Fibroblast of pulmonary artery (primary cell): ENCODE measurements at places on chromosomes 3 and 15.
A peak's percentile ranks its signal among the peaks of the same experiment; 100 is the strongest.

DNA sequence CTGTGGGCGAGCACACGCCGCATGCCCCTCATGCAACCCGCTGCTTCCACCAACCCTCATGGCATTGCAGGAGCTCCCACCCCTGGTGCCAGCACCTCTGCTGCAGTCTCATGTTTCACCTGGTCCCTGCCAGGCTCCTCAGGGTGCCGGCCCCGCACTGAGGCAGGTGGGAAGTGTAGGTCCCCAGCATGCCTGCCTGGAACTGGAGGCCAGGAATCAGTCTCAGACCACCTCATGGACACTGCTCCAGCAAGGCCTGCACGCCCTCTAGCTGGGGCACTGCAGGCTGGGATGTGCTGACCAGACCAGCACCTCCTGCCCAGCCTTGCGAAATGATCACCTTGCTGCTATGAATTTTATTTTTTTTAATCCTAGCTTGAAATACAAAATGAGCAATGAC is 39.1 kb downstream of the OCA2 start:
- DNase-seq: no peak

GRCh38 chr3:62095756-62096155 is 277.6 kb downstream of the FEZF2 start:
- no peak for DNase-seq

DNA sequence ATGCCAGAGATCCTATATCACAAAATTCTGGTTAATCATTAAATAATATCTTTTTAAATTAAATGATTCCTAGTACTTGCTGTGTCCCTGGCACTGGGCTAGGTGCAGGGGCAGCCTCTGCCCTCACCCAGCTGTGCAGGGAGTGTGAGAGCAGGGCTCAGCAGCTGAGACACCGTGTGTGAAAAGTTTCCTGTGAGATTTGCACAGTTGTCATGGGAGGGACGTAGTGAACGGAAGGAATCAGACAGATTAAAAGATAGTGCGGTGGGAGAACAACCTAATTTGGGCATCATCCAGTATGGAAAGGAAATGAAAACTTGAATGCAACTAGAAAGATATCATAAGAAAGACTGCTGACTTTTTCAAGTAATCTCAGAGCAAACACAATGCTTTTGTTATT is 204.1 kb downstream of the SSR3 start:
- DNase-seq: no peak

- DNase-seq: no peak
Observed at GRCh38 chr15:41564960-41565502, 6.0 kb downstream of the TYRO3 start.

DNA sequence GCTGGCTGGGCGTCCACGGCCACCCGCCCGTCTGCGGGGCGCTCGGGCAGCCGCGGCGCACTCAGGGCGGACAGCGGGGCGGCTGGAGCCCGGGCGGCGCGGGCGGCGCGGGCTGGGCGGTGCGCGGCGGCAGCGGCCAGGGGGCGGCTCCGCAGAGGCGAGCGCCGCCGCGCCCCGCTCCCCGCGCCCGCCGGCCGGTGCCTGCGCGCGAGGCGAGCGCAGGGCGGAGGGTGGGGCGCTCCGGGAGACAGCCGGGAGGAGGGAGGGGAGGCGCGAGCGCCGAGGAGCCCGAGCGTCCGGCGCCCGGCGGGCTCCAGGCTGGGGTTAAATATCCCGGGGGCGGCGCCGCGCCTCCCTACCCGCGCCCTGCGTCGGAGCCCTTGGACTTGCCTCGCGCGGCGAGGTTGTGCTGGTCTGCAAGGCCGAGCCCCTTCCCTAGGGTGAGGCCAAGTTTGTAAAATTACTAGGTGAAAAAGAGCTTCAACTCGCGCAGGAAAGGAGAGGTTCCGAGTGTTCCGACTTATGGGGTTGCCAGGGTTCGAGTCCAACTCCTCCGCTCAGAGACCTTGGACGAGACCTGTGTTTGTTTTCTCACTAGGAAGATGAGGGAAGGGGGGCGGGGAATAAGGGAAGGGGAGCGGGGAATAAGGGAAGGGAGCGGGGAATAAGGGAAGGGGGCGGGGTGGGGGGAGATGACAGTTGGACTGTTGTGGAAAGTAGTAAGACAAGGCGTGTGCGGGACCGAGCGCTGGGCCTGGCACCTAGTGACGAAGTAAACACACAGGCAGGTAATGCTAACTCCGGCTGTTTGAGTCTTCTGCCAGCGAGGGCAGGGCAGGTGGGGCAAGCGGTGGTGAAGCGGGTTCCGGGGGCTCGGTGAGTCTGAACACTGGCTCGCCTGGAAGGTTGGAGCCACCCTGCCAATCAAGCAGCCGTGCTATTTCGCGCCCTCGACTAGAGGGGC is at the start of gene TNFAIP8L3:
TSS of gene TNFAIP8L3 (minus strand) at position 301 of the 964 bp plus-strand sequence. CDS start 311 bp downstream, outside the sequence.
- DNase-seq: peak; percentile 56

GRCh38 chr3:28601291-28601690 is 252.7 kb upstream of the AZI2 start:
- DNase-seq: no peak

DNA sequence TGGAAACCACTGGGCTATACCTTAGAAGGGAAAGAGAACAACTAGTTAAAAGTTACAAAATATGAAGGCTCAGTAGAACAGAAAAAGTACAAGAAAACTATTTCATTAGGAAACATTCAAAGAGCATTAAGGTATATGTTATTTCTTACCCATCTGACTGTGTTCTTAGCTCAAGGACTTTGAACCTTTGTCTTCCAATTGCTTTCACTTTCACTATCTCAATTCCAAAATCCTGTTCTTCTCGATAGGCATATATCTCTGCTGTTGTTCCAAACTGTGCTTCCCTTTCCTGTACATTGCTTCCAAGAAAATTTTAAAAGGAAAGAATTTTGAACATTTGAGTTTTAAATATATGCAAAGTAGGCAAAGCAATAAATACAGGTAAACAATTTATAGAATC is 6.9 kb downstream of the CRBN start:
- no peak for DNase-seq

DNA sequence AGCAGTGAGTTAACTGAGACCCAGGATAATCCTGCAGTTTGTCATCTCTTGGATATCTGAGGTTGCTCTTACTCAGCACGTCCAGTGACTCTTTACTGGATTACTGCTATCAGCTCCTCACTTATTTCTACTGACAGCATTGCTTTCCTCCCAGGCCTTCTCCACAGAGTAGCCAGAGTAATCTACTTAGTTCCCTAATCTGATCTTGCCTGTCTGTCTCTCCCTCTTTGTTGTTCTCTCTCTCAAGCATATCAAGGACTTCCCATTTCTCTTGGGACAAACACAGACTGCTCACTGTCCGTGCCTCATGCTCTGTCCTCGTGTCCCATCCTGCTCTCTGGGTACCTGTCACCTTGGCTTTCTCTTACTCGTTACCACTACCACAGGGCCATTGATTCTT is 376.2 kb downstream of the FEZF2 start:
- DNase-seq: no peak

DNA sequence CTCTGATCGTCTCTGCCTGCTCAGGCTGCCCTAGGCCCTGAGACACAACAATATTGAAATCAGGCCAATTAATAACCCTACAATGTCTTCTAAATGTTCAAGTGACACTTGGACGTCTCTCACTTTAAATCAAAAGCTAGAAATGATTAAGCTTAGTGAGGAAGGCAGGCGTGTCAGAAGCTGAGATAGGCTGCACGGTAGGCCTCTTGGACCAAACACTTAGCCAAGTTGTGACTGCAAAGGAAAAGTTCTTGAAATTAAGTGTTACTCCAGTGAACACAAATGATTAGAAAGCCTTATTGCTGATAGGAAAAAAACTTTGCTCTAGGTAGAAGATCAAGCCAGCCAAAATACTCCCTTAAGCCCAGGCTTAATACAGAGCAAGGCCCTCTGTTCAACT is 2.2 kb downstream of the HPS3 start:
- DNase-seq: no peak

DNA sequence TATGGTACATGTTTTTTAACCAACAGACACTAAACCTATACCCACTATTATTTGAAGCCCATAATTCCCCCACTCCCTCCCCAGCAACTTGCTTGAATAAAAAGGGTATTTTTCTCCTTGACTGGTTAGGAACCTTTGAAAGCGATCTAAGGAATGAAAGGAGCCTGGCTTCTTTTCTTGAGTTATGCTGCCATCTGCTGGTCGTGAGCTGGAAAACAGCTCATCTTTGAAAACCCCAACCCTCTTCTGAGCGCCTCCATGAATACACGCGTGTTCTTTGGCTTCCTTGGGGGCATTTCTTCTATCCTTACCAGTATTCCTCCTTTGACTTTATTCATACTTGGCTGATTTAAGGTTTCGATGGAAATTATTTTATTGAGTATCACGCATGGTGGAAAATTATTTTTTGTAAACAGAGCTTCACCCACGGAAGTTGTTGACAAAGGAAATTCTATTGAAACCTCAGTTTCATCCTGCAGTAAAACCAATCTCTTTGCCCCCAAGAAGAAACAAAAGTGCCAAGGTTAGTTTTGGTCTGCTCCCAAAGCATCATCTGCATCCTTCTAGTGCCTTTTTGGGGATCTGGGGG is 171.6 kb downstream of the SV2B start:
- peak; percentile 78 for DNase-seq

GRCh38 chr3:151183265-151183671 is 19.7 kb downstream of the GPR171 start:
- DNase-seq: no peak

GRCh38 chr3:59185591-59186369 is 136.0 kb upstream of the CFAP20DC start:
- DNase-seq: no peak

GRCh38 chr15:101255051-101255395 is 3.2 kb upstream of the CHSY1 start:
- no peak for DNase-seq

DNA sequence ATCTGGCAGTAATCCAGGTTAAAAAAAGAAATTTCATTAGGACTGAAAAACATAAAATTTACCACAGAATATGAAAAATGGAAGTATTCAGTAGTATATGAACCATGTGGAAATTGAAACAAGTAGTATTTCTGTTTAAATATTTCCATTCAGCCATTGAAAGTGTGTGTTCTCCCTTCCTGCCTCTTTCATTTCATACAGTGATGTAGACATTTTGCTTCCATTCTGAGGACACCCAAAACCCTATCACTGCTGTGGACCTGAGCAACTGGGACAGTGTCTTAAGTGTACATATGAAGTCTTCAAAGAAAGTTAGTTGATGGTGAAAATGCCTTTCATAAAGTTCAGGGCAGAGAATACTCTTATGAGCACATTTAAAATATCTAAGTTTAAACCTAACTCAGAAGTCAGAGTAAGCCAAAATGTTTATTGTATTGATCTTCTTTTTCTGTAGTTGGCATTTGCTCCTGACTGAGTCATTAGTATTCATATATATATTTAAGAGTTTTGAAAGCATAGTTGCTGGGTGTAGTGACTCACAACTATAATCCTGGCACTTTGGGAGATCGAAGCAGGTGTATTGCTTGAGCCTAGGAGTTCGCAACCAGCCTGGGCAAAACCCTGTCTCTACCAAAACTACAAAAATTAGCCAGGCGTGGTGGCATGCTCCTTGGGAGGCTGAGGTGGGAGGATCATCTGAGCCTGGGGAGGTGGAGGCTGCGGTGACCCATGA is 198.8 kb downstream of the KLHL25 start:
- no peak for DNase-seq

DNA sequence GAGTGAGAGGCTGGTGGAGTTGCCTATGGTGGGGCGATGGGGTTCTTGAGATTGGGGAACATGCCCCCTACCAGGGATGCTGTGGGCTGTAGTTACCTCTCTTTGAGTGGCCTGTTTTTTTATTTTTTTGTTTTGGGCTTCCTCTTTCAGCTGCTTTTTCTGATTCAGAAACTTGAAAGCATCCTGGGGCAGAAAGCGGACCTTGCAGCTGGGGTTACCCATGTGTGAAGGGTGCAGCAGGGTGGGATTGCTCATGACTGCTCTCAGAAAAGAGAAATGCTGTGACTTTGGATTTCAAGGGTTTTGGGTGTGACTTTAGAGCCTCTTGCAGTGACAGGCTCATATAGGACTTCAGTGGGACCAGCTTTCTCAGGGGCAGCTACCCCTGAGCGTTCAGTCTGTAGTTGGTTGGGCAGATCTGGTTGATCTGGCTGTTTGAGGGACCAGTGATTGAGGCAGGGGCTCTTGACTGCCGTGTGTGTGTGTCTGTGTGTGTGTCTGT is 1.8 kb downstream of the LIMD1 start:
- no peak for DNase-seq

DNA sequence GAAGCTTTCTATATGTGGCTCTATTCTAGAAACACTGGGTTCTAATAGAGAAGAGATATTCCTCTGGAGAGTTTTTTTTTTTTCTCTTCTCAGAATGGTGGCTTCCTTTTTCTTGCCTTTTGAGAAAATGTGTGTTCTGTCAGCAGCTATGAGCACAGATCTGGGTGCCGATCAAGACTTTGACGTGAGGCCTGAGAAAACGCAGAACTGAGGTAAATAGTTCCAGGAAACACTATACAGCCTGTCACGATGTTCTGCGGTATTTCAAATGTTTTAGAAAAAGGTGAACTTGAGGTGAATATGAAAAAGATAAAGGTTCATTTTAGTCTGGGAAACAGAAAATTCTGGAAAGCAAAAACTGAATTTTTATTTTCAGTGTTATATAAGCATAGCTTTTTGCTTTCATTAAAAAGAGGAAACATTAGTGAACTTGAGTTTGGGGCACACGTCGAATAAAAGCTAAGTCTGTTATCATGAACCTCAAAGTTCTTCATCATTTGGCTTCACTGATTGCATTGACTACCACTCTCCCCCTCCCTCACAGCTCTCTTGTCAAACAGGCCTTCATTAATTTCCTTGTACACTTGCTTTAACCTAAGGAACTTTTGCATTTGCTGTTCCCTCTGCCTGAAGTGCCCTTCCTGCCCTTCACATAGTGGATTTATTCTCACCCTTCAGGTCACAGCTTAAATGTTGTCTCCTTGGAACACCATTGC is 265.1 kb downstream of the NFKBIZ start:
- DNase-seq: no peak

DNA sequence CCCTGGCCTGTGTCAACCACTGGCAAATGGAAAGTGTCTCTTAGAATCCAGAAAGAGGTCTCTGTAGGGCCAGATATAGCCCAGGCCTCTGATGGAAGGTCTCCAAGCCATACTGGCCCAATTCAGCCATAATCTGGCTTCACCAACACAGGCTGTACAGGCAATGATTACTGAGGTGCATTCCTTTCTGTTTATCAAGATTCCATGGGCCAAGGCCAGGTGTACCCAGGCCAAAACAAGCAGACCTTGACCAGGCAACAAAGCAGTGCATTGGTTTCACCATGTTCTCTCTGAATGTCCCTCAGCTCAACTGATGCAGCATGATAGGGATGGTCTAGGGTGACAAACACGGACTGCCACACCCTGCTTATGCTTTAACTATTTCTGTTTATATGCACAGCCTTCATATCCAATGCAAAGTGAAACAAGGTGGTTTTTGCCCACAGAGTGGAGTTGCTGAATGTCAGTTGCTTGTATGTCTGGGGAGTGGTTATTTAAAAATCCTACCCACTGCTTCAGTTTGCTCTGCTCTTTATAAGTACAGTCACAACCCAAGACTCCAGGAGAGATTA is 25.2 kb downstream of the CCNL1 start:
- no peak for DNase-seq

DNA sequence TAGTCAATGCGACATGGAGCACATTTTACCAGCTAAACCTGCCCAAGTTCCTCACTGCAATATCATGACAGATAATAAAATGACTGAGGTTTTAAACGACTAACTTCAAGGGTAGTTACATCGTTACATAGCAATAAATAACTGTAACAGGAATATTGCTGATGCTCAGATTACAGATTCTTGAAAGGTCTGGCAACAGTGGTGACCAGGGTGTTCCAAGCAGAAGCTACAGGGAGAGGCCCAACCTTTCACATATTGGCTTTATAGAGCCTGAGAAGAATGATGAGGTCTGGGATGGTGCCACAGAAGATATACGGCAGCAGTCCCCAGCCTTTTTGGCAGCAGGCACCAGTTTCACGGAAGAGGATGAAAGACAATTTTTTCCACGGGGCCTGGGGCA is 51.1 kb upstream of the CSPG5 start:
- no peak for DNase-seq
